ENCODE measurements at places on chromosomes 1 and 21. TPM values are rescaled to one million over a fixed set of nuclear protein-coding genes. Genes with fewer than 3 reads are reported as not detected.
A peak's percentile ranks its signal among the peaks of the same experiment; 100 is the strongest.

GRCh38 chr1:119372503-119373086 is 4.0 kb downstream of the HAO2 start:
- no peak for DNase-seq

DNA sequence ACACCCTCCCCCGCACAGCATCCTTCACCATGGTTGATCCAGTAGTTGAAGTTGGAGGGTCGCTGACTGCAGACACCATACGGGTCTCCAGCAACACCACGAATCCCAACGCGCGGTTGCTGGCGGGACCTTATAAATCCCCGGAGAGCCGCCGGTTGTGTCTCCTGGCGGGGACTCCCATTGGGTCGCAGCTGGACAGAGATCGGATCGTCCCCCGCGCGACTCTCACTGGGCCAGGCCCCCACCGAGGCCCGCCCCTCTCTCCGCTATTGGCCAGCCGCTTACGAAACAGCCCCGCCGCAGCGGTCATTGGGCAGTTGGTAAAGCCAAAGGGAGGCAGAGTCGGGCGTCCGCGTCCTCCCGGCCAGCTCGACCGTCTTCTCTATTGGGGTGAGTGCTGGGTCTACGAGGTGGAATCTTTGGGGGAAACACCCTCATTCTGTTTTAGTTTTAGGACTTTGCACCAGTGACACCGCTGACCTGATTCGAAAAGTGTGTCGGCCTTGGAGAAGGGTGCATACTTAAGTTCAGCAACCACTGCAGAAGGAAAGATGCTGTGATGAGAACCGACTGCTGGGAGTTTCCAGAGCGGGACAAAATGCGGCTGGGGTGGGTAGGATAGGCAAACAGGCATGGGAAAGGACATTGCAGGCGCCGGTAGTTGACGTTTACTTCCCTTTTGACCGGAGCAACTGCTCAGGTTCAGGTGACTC is 27.4 kb downstream of the RABIF start:
- DNase-seq, result peak; percentile 94

DNA sequence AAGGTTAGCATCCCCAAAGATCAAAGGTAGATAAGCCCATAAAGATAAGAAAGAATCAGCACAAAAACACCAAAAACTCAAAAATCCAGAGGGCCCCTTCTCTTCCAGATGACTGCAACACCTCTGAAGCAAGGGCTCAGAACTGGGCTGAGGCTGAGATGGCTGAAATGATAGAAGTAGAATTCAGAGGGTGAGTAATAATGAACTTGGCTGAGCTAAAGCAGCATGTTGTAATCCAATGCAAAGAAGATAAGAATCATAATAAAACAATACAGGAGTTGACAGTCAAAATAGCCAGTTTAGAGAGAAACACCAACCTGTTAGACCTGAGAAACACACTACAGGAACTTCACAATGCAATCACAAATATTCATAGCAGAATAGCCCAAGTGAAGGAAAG is 406.9 kb upstream of the CXADR start:
- no peak for DNase-seq

GRCh38 chr1:222931023-222931422 is 116.2 kb downstream of the DISP1 start:
- DNase-seq, result no peak

GRCh38 chr1:3981261-3981660 is 81.2 kb upstream of the C1orf174 start:
- no peak for DNase-seq

The C8B gene
- total RNA-seq, result not detected
